ENCODE measurements at places on chromosomes 1 and 21. TPM values are rescaled to one million over a fixed set of nuclear protein-coding genes. Genes with fewer than 3 reads are reported as not detected.

DNA sequence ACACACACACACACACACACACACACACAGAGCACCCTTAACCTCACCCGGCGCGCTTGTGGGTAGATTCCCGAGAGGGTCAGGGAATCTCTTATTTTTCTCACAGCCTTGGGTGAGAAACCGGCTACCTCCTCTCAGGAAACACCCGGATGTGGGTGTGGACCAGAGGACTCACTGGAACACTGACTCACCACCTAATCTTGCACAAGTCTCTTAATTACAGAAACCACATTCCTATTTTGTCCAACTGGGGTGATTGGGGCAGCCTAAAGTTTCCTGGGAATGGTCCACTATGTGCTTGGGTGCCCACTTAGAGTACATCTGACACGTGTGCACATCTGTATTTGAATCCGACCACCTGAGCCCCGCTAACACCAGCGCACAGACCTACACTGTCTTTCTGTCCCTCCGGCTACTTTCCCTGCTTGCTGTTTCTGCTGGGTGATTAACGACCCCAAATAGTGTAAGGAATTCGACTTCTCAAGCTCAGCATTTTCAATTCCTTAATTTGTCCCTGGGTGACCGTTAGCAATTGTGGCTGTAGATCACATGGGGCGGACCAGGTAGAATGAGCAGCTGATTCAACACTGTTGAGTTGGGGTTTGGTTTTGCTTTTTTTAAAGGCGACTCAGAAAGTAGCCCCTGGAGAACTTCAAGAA lies 14.0 kb upstream of the TBX15 start:
- no peak for DNase-seq

DNA sequence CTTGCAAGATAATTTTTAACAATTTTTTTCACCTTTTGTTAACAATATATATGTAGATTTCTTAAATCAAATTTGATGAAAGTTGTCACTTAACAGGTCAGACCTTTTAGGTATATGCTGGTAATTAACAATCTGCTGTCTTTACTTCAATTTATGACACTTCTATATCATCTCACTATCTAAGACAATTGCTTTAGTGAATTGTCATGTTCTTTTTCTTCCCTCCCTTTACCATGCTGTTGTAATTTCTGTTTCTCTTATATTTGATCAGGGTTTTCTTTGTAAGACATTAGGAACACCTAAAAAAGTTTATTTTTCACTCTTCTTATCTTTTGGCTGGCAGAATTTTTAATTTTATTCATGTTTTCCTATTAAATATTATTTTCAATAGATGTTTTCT lies 2.0 kb downstream of the IFI16 start:
- no peak for DNase-seq

DNA sequence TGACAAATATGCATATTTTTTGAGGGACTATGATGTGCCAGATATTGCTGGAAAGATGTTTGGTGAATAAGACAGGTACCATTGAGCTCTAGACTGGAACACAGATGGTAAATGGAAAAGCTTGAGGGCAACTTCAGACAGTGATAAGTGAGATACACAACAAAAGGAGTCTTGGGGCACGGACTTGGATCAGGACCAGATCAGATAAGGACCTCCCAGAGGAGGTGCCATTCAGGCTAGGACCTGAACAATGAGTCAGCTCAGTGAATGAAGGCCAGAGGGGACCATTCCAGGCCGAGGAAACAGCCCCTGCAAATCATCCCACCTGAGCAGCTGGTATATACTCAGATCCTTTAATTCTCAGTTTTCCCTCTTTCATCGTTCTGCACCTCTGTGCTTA lies 1.8 kb upstream of the KCNJ15 start:
- DNase-seq, result no peak

- no peak for DNase-seq
These were observed 26.8 kb downstream of the SLC1A7 start for GRCh38 chr1:53115403-53116306.

GRCh38 chr1:44632598-44632997 lies 41.7 kb downstream of the TMEM53 start:
- no peak for DNase-seq

DNA sequence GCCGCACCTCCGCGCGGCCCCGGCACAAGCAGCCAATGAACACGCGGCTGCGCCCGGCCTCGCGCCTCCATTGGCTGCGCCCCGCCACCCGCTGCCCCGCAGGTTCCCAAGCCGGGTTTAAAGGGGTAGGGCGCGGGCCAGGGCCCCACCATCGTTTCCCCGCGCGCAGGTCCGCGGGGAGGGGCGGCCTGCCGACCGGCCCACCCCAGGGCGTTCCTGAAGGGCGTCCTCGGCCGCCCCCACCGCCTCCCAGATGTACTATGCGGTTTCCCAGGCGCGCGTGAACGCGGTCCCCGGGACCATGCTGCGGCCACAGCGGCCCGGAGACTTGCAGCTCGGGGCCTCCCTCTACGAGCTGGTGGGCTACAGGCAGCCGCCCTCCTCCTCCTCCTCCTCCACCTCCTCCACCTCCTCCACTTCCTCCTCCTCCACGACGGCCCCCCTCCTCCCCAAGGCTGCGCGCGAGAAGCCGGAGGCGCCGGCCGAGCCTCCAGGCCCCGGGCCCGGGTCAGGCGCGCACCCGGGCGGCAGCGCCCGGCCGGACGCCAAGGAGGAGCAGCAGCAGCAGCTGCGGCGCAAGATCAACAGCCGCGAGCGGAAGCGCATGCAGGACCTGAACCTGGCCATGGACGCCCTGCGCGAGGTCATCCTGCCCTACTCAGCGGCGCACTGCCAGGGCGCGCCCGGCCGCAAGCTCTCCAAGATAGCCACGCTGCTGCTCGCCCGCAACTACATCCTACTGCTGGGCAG lies at the start of gene OLIG1:
Gene OLIG1 (plus strand): TSS at position 148 of the 750 bp plus-strand sequence. CDS start 106 bp downstream, at position 254.
- DNase-seq, result no peak

Gene ADCY10
- polyA plus RNA-seq, result 1.2 TPM

- no peak for DNase-seq
These were observed 64.0 kb downstream of the SAMSN1 start for GRCh38 chr21:14482165-14482564.

DNA sequence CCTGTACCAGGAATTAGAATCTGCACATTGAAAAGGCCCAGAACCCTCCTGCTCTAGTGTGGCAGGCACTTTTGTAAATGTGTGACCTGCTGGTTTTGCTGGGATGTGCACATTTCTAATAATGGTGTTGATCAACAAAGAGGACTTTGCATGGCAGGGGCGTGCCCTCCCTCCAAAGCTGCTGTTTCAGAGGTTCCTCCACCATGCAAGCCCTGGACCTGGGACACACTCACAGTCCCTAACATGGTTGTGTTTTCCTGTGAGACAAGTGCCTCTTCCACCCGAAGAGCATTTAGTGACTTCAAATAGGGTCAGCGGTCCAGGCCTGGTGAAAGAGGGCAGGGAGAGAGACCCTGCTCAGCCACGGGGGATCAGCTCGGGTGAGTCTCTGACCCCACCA lies 28.1 kb downstream of the TENT5C start:
- DNase-seq, result no peak

- DNase-seq, result no peak
These were observed 1.3 kb upstream of the COL6A1 start for GRCh38 chr21:45980271-45980670.

All from left renal cortex interstitium (tissue), 4 donors.